ENCODE measurements at places on chromosomes 1 and 21. TPM values are rescaled to one million over a fixed set of nuclear protein-coding genes. Genes with fewer than 3 reads are reported as not detected.

IL22RA1 gene
- 0.13 TPM for total RNA-seq

- H3K27me3 ChIP-seq: peaks cover 3% of the 10 kb centered on the region
- H3K4me3 ChIP-seq: no peak overlapping the region
- H3K4me1 ChIP-seq: peaks cover 2% of the 10 kb centered on the region
- H3K27ac ChIP-seq: no peak overlapping the region
Measured at GRCh38 chr1:242017580-242018233, 18.8 kb upstream of the MAP1LC3C start.

GRCh38 chr1:28161751-28162150, 14.7 kb downstream of the PTAFR start:
- peaks cover 6% of the 10 kb centered on the region for H3K4me1 ChIP-seq
- H3K4me3 ChIP-seq: no peak overlapping the region
- DNase-seq: no peak
- no peaks in the 10 kb centered on the region for H3K27me3 ChIP-seq
- H3K36me3 ChIP-seq: no peaks in the 10 kb centered on the region

- no peaks in the 10 kb centered on the region for H3K36me3 ChIP-seq
- no peak for DNase-seq
- no peak overlapping the region for H3K27ac ChIP-seq
- H3K27me3 ChIP-seq: no peaks in the 10 kb centered on the region
- H3K4me1 ChIP-seq: peaks cover 4% of the 10 kb centered on the region
- no peak overlapping the region for H3K4me3 ChIP-seq
Measured at GRCh38 chr1:201704439-201704792, 124.5 kb upstream of the IPO9 start.

- H3K27me3 ChIP-seq: no peaks in the 10 kb centered on the region
- H3K4me3 ChIP-seq: no peak overlapping the region
- H3K27ac ChIP-seq: no peak overlapping the region
- peaks cover 12% of the 10 kb centered on the region for H3K36me3 ChIP-seq
Measured at GRCh38 chr1:84165601-84166000, 21.5 kb downstream of the PRKACB start.

AIM2 gene
- total RNA-seq: 2.1 TPM

GRCh38 chr1:202585590-202585933, 124.7 kb downstream of the SYT2 start:
- H3K27me3 ChIP-seq: no peaks in the 10 kb centered on the region
- no peak overlapping the region for H3K4me3 ChIP-seq
- no peak for DNase-seq
- peaks cover 31% of the 10 kb centered on the region for H3K4me1 ChIP-seq

DNA sequence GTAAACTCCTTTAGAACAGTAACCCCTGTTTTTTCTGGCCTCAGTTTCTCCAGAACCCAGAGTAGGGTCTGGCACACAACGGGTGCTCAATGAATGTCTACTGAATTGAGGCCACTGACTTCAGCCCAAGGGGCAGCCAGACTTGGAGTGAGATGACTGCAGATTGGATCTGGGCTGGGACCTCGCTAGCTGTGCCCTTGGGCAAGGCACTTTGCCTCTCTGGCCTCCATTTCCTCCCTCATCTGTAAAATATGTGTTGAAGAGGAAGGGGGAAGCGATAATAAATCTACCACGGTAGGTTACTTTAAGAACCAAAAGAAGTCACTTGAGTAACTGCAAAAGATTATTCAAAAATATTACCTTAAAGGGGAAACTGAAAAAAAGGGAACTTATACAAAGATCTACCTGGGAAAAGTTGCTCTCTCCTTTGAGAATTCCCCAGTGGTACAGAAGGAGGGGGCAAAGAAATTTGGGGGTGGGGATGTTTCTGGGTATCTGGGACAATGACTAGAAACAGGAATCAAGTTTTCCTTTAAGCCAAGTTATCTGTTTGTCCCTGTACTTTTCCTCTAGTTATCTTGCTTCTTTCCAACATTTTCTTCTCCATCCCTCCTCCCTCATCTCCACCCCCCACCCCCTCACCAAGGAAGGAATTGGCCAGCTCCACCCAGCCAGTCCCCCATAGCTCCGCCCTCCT, 394 bp upstream of the GRHL3 start:
- DNase-seq: no peak
- H3K4me1 ChIP-seq: peaks cover 25% of the 10 kb centered on the region
- H3K4me3 ChIP-seq: peak overlapping the region; percentile 74
- H3K27ac ChIP-seq: peak overlapping the region; percentile 67

PCP4L1 gene
- 1.1 TPM for total RNA-seq

DNA sequence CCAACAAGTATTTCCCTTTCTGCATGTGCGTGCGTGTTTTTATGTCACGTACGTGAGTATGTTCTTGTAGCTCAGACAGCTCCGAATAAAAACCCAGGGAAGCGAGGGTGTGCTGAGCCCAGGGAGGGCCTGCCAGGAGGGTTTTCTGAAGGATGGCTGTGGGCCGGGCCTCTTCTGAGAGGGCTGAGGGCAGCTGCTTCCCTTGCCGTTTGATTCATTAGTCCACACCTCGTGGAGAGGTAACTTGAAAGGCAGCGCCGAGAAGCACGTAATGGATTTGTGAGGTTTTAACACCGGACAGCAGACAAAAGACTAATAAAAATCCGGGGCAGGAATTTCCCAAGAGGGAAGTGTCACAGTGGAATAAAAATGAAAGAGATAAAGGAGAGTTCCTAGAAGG, 29.5 kb downstream of the CD247 start:
- no peak for DNase-seq
- peaks cover 17% of the 10 kb centered on the region for H3K4me1 ChIP-seq
- H3K27me3 ChIP-seq: peaks cover 14% of the 10 kb centered on the region

DNA sequence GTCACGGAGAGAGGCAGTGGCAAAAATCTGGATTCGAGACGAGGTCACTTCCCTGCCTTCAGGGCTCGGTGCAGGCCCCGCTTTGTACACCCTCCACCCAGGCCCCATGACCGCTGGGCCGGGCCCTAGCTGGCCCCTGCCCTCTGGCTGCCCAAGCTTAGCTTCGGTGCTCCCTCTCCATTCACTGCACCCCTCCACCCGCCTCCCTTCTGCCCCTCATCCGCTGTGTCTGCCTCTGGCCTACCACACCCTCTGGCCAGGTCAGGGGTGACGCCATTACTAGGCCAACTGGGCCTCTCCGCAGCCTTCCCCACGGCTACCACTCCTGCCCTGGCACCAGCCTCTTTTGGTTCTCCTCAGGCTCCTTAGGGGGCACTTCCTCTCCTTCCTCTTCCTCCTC, 528 bp upstream of the CD164L2 start:
- no peak overlapping the region for H3K4me3 ChIP-seq
- H3K36me3 ChIP-seq: no peaks in the 10 kb centered on the region
- DNase-seq: no peak
- H3K4me1 ChIP-seq: no peaks in the 10 kb centered on the region
- H3K27ac ChIP-seq: no peak overlapping the region

DNA sequence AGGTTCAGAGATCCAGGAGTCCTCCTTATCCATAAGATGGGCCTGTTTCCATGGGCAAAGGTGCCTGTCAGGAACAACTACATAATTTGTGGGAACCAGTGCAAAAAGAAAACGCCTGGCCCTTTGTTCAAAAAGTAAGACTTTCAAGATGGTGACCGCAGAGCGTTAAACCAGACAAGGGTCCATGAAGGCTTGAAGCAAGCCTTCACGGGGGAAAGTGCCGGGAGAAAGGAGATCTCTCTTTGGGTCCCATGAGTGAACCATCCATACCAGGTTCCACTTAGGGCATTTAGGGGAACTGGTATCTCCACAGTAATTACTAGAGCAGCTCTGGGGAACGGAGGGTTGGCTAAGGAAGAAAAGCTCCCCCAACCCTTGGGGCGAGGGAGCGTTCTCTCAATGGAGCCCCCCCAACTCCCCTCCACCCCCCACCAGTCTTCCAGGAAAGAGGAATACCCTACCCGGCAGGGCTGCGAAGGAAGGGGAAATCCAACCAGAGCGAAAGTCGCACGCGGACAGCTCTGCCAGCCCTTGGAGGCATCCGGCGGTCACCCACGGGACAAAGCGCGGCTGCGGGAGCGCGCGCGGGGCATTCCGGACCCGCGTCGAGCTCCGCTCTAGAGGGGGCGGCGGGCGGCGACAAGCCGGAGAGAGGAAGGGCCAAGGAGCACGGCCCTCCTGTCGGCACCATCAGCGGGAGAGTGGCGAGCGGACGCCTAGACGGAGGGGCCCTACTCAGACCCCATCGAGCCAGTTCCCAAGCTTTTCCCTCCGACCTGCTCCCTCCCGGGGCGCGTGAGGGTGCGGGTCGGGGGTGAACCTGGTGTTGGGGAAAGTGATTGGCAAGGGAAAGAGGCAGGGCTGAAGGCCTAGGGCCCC, 687 bp upstream of the RASSF5 start:
- H3K27me3 ChIP-seq: peaks cover 78% of the 10 kb centered on the region
- H3K4me1 ChIP-seq: peaks cover 18% of the 10 kb centered on the region
- H3K36me3 ChIP-seq: no peaks in the 10 kb centered on the region
- DNase-seq: no peak

- H3K4me1 ChIP-seq: no peaks in the 10 kb centered on the region
- no peaks in the 10 kb centered on the region for H3K36me3 ChIP-seq
- no peak overlapping the region for H3K27ac ChIP-seq
- H3K4me3 ChIP-seq: no peak overlapping the region
Measured at GRCh38 chr1:28358716-28359115, 10.8 kb upstream of the PHACTR4 start.

All from progenitor cell of endocrine pancreas (in vitro differentiated cells).